Naive B cell (primary cell): ENCODE measurements at places on chromosomes 3 and 15.
A peak's percentile ranks its signal among the peaks of the same experiment; 100 is the strongest.

DNA sequence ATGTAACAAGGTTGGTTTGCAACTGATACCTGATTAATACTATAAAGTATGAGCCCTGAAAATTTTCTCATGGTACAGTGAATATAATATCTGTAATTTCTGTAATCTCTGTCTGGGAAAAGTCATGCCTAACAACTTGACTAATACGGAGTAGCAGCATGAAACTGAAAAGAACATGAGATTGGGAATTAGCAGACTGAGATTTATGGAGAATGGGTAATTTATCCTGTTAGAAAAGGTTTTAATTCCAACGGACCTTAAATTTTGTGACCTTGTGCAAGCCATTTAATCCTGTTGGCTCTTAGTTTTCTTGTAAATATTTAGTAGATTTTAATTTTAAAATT is 90.2 kb upstream of the CMC1 start:
- DNase-seq = no peak

DNA sequence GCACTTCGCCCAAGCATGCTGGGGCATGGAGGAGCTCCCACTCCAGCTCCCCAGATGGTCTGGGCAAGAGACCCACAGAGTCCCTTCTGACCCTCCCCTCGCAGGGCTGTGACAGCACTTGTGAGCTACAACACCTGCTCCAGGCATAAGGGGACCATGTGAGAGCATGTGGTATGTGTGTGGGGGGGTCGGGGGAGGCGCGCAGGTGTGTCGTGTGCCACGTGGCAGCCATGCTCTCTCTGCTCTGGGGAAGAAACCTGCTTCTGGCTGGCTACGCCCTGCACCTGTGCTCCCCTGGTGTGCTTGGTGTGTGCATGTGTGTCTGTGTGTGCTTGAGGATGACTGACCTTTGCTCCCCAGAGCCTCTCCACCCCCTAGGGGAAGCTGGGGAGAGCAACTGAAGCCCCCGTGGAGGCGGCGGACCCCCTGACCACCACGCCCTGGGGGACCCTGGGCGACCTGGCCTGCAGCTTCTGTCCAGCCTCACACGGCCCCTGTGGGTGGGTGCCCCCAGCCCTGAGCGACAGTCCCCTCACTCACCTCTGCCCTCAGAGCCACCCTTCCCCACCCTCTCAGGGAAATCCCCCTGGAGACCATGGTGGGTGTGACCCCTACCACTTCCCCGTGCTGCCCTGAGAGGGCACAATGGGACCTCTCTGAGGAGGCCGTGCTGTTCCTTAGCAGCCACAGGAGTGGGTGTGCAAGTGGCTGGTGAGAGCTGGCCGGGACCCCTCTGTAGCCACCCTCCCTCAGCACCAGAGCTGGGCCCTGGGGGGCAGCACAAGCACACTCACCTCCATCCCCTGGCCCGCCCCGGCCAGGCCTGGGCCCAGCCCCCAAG is 16.6 kb upstream of the SEC13 start:
- no peak for DNase-seq

DNA sequence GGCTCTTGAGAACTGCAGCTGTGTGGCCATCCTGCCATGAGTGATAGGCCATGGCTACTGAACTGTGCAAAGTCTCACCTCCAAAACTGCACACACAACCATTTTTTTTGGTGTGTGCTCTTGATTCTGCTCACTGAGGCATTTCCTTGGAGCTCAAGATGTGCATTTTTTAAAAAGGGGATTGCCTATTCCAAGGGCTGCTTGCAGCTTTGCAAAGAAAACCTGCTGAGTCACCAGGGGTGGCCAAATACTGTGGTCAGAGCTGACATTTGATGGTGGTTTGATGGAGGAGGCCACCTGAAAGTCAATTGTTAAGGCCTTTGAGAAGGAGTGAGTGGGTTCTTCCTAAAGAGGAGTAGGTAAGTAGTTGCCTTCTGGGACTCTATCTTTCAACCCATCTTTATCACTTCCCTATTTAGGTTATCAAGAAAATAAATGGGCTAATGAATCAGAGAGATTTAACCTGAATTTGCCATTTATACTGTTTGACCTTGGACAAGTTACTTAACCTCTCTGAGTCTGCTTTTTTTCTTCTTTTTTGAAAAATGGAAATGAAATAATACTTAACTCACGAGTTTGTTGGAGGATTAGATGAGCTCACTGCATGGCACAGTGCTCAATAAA is 87.9 kb downstream of the CHST2 start:
- DNase-seq = no peak

DNA sequence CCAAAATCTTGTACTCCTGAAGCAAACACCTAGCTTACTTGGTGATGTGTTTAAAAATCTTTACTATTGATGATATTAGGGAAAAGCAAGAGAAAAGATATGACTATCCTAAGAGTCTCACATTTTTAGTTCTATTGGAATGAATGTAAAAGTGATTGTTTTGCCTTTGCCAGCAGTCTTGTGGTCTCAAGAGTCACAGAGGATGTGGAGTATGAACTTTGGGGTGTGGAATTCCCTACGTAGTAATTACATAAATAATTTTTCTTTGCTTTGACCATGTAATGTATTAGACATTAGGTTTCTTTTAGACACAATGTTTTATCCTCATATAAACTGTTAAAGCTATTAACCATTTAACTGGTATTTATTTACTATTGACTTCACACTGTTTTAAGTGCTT is 387.6 kb downstream of the NAALADL2 start:
- no peak for DNase-seq

DNA sequence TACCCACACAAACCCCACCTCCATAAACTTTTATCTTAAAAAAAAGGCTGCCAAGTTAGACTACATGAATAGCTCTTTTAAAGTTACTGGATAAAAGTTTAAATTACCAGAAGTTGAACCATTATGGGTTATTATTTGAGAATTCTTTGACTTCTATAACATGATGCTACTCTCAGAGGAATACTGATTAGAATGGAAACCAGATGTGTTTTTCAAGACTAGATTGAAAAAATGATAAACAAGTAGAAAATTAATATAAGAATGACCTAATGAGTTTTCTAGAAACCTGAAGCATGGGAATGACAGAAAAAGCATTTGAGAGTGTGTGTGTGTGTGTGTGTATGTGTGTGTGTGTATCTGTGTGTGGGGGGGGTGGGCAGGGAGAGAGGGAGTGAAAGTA is 12.4 kb upstream of the FGF7 start:
- no peak for DNase-seq

- no peak for DNase-seq
These were observed 31.6 kb upstream of the NUDT16 start for GRCh38 chr3:131349946-131350347.

DNA sequence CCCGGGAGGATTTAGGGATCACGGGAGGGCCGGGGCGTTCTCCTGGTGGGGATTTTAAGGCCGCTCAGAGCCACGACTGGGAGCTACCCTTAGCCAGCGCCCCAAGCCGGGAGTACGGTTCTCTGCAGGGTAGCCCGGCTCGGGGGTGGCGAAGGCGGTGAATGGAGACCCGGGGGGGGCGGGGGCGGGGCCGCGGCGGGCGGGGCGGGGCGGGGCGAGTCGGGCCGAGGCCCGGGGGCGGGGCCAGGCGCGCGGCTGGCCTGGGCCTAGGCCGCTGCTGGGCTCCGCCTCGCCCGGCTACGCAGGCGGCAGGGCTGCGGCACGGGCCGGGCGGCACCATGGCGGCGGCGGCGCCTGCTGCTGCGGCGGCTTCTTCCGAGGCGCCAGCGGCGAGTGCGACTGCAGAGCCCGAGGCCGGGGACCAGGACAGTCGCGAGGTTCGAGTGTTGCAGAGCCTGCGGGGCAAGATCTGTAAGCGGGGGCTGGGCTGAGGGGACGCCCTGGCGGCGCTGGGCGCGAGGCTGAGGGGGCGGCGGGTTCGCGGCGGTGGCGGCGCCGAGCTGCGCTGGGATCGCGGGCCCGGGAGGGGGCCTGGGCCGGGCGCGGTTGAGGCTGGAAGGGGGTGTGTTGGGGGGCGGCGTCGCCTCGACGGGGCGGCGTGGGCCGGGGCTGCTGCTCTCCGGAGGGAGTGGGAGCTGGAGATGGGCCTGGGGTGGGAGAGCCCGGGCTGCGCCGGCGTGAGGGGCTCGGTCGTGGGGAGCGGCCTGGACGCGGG is at the start of gene RASA2:
Gene RASA2 (plus strand): TSS at position 282 of the 775 bp plus-strand sequence. CDS start 57 bp downstream, at position 339.
- peak; percentile 70 for DNase-seq

DNA sequence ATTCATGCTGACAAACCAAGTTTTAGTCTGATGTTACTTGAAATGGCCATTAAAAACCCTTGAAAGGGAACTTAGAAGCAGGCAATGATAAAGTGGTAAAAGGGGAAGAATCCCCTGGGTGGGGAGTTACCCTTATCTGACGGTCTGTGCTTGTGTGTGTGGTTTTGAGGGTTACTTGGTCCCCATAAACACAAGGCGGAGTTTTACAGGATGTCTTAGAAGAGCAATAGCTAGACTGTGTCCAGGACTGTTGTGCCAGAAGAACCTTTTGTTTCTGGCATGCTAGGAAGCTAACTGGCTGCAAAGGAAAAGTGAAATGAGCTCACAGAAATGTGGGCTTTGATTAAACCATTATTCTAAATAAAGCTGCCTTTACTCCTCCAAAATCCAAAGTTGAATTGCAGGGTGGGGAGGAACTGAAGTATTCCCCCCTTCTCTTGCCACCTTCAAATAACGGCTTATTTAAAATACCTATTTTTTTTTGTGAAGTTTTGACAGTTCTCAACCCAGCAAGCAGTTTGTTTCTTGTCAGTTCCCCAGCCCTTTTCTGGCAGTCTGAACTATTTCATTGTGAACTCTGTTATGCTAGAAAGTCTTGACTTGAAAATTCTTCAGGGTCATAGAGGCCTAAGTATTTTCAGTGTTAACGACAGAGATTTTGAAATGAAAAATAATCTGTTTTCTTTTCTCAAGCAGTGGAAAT is 443.5 kb downstream of the OTOL1 start:
- no peak for DNase-seq

DNA sequence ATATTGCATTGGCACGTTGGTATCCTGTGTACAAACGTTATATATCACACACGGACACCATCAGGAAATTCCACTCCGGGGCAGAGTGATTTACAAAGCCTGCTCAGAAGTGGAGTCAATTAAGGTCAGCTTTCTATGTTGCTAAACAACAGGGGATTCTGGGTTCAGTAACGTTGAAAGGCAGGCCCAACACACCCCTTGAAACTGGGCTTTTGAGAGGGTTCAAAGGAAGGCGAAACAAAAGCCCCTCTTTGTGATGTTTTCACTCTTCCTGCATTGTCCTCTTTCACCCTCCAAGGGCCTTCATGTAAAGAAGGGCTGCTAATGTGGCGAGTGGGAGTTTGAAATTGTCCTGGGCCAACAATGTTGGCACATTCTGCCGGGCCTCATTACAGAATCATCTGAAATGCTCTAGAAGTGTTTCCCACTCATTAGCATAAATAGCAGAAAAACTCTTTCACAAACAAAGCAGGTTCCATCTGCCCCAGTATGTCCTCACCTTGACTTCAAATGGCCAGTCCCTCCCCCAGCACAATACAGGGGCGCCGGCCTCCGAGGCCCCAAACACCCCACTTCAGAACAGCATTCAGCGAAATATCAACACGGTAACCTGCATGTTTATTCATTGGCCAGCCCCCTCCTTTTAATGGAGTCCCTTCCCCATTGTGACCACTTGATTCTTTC is 76.4 kb downstream of the HES1 start:
- DNase-seq = no peak

- DNase-seq = no peak
These were observed 504.9 kb upstream of the DPH6 start for GRCh38 chr15:36050899-36051298.

DNA sequence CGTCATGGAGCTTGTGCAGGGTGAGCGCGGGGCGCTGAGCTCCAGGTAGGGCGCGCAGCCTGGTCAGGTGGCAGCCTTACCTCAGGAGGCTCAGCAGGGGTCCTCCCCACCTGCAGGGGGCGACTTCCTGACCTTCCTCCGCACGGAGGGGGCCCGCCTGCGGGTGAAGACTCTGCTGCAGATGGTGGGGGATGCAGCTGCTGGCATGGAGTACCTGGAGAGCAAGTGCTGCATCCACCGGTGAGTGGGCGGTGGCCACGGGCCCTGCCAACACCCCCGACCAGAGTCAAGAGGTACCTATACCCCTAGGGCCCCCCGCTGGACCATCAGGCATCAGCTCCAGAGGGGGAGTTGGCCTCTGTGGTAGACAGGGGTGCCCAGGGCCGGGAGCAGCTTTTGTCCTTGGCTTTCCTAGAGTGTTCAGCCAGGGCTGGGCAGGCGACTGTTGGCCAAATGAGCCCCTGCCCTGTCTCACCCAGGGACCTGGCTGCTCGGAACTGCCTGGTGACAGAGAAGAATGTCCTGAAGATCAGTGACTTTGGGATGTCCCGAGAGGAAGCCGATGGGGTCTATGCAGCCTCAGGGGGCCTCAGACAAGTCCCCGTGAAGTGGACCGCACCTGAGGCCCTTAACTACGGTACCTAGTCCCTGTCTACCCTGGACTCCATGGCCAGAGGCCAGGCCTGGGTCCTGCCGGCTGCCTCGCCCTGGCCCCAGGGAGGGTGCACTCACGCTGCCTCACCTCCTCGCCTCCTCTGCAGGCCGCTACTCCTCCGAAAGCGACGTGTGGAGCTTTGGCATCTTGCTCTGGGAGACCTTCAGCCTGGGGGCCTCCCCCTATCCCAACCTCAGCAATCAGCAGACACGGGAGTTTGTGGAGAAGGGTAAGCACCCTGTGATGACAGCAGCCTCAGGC is 9.1 kb downstream of the FES start:
- no peak for DNase-seq

DNA sequence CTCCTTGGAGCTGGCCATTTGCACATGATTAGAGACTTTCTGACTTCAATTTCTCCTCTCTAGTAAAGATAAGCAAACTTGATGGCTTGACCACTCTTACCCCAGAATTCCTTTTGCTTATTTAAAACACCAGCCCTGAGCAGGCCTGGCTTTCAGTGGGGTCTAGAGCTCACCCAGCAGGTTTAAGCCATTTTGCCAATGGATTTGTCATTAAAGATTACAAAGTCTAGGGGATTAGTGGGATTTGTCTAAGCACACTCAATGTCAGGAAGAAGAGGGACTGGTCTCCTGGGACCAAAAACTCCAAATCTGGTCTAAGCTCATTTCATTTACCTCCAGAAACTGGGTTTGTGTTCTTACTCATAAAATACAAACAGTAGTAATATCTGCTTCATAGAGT is 57.3 kb upstream of the SNTN start:
- DNase-seq = no peak

- peak; percentile 100 for DNase-seq
These were observed at the start of gene TIPARP for GRCh38 chr3:156674046-156674910. Gene TIPARP, plus strand, starts transcription at chr3:156674590. Its CDS starts 3,108 bp downstream, at chr3:156677698.
